ENCODE measurements at places on chromosomes 4 and X.

GRCh38 chr4:71304289-71304850 lies 34.5 kb upstream of the SLC4A4 start:
- DNase-seq: no peak

DNA sequence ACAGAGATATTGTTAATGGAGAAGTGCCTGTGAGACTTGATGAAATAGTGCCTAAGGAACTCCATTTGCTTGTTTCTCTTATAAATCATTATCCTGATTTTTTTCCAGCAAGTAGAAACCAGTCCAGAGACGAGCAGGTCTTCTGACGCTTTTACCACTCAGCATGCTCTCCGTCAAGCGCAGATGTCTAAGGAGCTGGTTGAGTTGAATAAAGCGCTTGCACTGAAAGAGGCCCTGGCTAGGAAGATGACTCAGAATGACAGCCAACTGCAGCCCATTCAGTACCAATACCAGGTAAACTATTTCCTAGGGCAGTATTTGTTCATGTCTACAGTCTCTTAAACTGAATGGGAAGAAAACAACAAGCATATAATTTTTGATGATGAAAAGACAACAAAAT lies 63.6 kb downstream of the KIF4A start:
- DNase-seq: no peak

DNA sequence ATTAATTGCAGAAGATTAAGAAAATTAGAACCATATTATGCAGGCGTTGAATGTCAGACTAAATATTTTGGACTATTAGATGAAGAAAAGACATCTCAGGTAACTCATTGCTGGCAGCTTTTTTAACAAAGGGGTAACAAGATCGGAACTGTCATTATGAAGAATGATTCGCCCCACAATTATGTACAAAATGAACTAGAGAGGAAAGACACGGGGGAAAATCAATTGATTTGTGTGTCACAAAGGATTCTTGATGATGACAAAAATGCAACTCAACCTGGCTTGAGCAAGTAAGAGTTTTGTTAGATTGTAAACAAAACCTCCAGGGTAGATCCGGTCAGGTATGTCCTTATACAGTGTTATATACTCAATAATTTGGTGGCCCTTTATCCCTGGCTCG lies 12.5 kb upstream of the DCLK2 start:
- DNase-seq: no peak

DNA sequence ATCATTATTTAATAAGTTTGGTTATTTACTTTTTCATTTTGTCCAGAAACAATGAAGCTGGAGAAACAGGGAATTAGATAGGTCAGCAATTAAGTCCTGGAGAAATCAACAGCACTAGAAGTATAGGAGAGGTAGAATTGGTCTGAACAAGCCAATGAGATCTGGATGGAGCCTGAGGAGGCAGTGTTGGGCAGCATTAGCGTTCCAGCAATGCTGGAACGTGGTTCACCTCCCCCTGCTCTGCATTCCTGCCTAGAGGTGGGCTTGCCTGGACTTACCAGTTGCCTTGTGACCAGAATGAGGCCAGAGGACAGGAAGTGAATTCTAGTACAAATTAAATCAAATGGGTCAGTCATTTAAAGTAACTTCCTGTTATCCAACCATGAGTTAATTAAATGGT lies 4.6 kb downstream of the RASSF6 start:
- DNase-seq: no peak

- DNase-seq: no peak
These were observed 283.6 kb downstream of the RPA4 start for GRCh38 chrX:97167333-97167732.

DNA sequence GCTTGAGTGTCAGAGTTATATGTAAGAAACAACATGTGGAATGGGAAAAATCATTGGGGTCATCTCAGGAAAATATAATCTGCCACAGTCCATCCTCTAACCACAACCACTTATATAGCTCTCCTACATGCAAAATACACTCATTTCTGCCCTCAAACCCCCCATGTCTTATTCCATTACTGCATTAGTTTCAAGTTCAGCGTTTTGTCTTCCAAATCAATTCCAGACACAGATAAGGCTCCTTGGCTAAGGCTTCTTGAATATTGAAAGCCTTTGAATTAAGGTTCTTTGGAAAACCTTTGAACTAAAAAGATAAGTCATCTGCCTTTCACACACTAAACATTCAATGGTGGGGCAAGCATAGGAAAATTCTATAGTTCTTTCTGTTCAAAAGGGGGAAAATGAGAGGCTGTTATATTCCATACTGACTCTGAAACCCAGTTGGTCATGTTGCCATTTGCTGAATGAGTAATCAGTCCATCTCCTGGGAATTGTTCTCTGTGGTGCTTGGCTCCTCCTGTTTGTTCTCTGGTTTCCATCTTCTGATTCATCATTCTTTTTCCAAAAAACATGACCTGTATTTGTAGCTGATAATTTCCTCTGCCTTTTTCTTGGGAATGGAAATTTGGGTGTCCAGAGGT lies 218.7 kb downstream of the BMPR1B start:
- no peak for DNase-seq

GRCh38 chrX:16658284-16658683 lies 8.3 kb downstream of the S100G start:
- DNase-seq: no peak

DNA sequence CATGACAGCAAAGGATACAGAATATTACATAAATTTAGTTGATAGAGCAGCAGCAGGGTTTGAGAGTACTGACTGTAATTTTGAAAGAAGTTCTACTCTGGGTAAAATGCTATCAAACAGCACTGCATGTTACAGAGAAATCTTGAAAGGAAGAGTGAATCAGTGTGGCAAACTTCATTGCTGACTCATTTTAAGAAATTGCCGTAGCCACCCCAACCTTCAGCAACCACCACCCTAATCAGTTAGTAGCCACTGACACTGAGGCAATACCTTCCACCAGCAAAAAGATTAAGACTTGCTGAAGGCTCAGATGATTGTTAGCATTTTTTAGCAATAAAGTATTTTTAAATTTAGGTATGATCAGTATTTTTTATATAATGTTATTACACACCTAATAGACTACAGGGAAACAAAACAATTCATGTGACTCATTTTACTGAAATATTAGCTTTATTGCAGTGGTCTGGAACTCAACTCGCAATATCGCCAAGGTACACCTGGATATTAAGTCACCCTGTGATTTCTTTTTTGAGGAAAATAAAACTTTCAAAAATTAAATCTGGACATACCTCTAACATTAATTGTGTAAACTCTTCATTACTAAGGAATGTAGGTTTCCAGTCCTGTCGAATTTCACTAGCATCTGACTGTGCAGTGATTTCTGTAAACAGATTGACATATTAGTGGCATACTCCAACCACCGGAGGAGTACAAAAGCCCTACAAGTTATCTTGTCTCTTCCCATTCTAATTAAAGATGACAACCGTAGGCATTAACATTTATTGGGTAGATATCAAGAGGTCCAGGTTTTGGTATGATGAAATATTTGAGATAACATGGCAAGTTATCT lies 71.1 kb downstream of the CLOCK start:
- DNase-seq: no peak

- no peak for DNase-seq
These were observed 14.7 kb upstream of the GSX2 start for GRCh38 chr4:54085284-54085683.

- DNase-seq: no peak
These were observed 263.1 kb upstream of the KLF3 start for GRCh38 chr4:38400946-38401345.

- DNase-seq: no peak
These were observed 4.0 kb downstream of the PRPS1 start for GRCh38 chrX:107632346-107632745.

Data from cardiac septum (tissue), 1 donor.